ENCODE measurements at places on chromosomes 2 and 18.

DNA sequence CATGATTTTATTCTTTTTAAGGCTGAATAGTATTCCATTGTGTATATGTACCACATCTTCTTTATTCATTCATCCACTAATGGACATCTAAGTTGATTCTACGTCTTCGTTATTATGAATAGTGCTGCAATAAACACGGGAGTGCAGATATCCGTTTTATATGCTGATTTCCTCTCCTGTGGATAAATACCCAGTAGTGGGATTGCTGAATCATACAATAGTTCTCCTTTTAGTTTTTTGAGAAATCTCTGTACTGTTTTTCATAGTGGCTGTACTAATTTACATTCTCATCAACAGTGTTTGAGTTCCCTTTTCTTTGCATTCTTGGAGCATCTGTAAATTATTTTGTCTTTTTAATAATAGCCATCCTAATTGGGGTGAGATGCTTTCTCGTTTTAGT is 114.5 kb downstream of the RGPD3 start:
- no peak for DNase-seq

GRCh38 chr18:63480915-63481314 is 4.2 kb downstream of the SERPINB5 start:
- no peak for DNase-seq

GRCh38 chr2:233926806-233927205 is 9.6 kb downstream of the TRPM8 start:
- DNase-seq: no peak

GRCh38 chr2:79114797-79115494 is 5.3 kb upstream of the REG1A start:
- no peak for DNase-seq

DNA sequence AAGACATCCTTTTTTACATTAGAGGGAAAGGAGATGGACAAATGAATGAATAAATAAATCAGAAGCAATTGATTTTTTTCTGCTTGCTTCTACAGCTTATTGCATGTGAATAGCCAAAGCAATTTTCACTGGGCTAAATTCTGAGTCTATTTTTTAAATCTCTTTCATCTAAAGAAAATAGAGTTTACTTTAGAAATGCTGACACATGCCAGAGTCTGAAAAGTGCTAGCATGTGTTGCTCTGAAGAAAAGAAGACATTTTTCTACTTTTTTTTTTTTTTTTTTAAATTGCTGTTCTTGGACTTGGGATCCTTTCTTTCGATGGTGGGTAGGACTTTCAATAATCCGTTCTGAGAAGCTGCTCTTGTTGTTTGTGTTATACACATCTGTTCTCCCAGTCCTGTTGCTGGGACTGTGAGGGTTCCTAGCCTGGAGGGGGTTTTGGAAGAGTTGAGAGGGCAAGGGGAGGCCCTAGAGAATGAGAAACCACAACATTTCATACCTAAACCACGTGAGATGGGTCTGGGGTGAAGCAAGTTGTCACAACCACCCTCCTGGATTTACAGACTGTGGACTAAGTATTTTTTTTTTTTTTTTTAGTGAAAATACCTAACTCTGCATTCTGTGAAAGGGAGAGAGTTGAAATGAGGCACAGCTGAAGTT is 193.5 kb downstream of the PRKCE start:
- DNase-seq: no peak

- no peak for DNase-seq
Measured at GRCh38 chr2:232441147-232441651, 14.8 kb upstream of the ALPI start.

DNA sequence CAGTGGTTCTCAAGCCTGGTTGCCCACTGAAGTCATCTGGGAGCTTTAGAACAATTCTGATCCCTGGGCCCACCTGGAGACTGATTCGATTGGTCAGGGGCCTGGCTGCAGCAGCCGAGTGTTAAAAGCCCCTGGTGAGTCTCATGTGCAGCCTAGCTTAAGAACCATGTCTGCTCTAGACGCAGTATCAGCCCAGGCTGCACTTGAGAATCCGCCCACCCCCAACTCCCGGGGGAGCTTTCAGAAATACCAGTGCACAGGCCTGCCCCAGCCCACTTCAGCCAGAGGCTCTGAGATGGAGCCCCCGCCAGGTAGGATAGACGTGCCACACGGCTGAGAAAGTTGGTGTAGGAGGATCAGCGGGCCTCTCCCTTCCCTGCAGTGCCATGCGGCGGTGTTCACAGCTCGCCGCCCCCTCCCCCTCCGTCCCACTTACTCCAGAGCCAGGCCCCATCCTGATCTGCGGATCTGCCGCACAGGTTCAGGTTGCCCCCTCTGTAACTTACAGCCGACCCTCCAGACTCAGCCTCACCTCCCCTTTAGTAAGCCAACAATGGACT is 209.0 kb upstream of the RAB12 start:
- DNase-seq: no peak

DNA sequence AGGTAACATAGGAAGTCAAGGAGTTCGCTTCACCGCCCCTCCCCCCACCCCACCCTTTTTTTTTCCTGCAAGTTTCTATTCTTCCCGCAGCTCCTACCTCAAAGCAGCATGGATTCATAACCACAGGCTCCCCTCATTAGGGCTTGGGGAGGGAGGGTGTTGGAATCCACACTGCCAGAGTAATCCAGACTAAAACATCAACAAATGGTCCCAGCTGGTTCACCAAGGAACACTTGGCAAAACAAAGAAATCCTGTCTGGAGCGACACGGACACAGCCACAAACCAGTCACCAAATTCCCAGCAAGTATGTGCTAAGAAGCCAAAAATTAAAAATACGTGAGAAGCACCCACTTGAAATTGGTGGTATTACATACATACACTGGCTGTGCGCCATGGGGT is 106.9 kb upstream of the PPP1CB start:
- DNase-seq: no peak

DNA sequence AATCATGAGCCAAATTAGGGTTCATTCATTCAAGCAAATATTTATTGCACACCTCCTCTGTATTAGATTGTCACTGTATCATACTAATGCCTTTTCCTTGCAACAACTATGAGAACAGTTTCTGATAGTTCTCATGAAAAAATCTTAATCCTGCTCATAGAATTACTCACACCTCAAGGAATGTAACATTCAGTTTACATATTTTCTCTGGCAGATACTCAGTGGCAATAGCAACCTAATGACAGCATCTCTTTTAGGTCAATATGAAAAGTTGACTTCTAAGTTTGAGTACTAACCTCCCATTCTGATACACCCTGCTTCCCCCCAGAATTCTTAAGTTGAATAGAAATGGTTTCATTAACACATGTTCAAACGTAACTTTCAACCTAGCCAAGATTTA is 132.0 kb downstream of the VWC2L start:
- DNase-seq: no peak

Data from COR-L47 (cell line).